ENCODE measurements at places on chromosomes 1 and 21.

DNA sequence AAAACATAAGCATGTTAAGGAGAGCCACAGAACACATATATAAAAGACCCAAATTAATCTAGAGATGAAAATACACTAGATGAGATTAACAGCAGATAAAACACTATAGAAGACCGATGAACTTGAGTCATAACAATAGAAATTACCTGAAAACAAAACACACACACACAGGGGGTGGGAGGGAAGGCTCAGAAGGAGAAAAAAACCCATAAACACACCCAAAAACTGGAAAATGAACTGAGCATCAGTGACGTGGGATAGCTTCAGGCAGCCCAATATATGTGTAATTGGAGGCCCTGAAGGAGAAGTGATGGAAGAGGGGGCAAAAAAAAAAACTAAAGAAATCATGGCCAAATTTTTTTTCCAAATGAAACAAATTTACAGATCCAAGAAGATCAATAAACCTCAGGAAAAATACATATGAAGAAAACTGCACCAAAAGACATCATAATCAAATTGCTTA lies 11.4 kb downstream of the ALDH9A1 start:
- DNase-seq = no peak

DNA sequence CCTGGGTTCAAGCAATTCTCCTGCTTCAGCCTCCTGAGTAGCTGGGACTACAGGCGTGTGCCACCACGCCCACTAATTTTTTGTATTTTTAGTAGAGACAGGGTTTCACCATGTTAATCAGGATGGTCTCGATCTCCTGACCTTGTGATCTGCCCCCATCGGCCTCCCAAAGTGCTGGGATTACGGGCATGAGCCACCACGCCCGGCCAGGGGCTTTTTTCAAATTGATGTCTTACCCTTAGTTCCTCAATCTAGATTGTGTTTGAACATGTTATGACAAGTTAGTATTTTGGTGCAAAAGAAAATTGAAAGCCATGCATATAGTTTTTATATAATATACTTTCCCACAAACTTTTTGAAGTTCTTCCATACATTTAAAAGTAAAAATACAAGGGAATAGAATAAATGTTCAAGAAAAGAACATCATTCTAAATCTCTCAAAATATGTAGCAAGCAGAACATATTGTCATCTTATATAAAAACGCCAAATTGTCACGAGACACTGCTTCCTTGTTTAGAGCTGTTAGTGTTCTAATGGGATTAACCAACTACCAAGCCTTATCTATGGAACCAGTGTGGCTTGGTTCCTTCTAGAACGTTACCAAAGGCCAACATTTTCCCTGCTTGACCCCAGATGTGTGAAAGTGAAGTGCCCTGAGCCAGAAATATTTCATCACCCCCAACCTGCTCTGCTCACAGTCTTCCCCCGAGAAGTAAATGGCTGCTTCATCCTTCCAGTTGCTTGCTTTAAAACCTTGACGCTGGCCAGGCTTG lies 9.5 kb upstream of the PLEKHM2 start:
- DNase-seq = no peak

DNA sequence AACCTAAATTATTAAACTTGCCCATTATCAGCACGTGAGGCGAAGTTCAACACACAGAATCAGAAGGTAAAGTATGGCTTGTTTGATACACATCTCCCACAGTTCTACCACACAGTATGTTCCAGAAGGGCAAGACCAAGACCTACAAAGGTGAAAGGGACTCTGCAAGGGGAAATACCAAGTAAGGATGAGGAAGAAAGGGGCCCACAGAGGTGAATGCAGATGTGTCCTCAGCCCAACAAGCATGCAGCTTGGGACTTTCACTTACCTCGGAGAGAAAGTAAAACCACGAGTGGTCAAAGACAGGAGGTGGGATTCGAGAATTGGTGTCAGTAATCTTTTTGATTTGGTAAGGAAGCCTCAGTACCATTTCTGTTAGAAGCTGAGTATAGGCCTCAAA lies 85.8 kb downstream of the UBR4 start:
- peak; percentile 69 for DNase-seq

GRCh38 chr1:43241413-43241836 lies 28.4 kb upstream of the TMEM125 start:
- DNase-seq = no peak

Measured in activated CD4-positive, alpha-beta T cell treated with anti-CD3 and anti-CD28 coated beads, Interleukin-2, amount 10 ng/mL, durations not matched to agents 24 days and 14 days (primary cell).